Left cardiac atrium (tissue), 4 donors: ENCODE measurements at places on chromosomes 4 and X.

DNA sequence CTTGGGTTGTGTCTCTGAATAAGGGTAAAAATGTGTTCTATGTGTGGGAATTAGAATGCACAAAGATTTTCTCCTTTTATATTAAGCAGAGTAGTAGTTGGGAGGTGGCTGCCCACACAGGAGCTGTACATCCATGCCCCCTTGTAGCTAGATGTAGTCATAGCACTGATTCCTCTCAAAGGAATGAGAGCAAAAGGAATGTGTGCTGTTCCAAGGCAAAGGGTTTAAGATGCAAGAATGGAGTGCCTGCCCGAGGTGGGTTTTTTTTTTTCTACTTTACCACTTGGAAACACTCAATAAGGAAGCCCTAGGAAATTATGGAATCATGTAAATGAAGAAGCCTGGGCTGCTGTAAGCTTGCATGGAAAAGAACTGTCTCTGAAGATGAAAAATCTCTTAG is 2183.2 kb upstream of the AGA start:
- no peak for DNase-seq

GRCh38 chrX:37060999-37061398 is 52.8 kb downstream of the FAM47C start:
- no peak for DNase-seq

GRCh38 chr4:151228189-151229119 is 48.5 kb upstream of the PRSS48 start:
- DNase-seq, result no peak

- DNase-seq, result peak; percentile 64
Measured at GRCh38 chr4:1720163-1720983, 750 bp downstream of the TMEM129 start.

GRCh38 chrX:114037515-114037914 is 546.4 kb upstream of the HTR2C start:
- DNase-seq, result no peak

- no peak for DNase-seq
Measured at GRCh38 chr4:26000274-26000950, 86.4 kb downstream of the SMIM20 start.

- no peak for DNase-seq
Measured at GRCh38 chrX:24963823-24964222, 51.9 kb downstream of the ARX start.

DNA sequence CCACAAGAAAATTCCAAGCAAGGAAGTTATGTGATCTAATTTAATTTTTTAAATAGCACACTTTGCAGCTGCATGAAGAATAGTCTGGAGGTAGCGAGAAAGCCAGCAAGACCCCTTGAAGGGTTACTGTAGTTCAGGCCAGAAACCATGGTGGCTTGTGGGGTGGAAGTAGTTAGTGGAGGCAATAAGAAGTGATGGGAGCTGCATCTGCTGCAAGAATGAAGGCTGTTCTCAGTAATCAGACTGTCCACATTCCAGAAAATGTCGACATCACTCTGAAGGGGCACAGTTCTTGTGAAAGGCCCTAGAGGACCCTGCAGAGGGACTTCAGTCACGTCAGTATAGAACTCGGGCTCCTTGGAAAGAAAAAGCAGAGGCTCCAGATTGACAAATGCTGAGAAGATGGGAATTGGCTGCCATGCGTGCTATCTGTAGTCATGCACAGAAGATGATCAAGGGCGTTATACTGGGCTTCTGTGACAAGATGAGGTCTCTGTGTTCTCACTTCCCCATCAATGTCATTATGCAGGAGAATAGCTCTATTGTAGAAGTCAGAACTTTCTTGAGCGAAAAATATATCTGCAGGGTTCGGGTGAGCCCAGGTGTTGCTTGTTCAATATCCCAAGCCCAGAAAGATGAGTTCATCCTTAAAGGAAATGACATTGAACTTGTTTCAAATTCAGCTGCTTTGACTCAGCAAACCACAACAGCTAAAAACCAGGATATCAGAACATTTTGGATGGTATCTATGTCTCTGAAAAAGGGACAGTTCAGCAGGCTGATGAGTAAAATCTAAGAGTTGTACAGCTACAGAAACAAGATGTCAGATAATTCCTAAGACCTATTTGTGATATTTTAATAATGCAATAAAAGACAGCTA is 254.2 kb downstream of the CBR4 start:
- no peak for DNase-seq

DNA sequence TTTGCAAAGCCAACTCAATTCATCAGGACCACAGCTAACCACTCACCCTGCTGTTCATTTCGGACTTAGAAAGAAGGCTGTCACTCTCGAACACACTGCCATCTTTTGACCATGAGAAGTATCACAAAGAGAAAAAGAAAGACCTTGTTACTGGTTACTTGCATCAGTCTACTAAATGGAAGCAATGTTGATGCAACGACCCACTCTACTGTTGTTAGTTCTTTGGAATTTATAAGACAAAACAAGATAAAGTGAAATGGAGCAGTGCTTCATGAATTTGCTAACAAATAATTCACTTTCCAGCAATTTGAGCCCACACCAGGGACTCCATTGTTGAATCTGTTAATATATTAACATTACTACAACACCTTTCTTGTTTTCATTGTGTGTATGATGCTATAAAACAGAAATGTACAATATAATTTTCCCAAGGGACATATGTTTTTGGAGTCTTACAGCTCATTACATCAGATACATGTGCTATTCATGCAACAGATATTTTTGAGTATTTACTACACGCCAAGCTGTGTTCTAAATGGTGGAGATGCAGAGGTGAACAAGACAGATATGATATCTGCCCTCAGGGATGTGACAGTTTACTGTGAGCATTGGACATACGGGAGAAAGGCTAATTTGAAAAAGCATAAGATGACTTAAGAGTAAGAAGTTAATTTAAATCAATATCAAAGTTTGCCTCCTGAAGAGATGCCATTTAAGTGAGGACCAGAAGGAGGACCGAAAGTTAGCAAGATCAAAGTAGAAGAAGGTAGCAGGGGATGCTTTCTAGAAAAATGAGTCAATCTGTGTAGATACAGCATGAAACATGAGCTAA is 87.2 kb downstream of the AREG start:
- no peak for DNase-seq
